ENCODE measurements at places on chromosomes 13 and 19.

DNA sequence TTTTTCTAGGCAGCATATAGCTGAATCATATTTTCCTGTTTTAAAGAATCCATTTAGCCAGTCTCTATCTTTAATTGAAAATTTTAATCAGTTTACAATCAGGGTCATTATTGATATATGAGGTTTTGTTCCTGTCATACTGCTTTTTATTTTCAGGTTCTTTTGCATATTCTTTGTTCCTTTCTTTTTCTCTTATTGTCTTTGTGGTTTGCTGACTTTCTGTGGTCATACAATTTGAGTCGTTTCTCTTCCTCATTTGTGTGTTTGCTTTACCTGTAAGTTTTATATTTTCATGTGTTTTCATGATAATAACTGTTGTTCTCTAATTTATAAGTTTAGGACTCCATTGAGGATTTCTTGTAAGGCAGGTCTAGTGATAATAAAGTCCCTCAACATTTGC lies 812.6 kb downstream of the DACH1 start:
- no peak for DNase-seq

- DNase-seq, result no peak
These were observed 260.6 kb upstream of the NBEA start for GRCh38 chr13:34681405-34681955.

- no peak for DNase-seq
These were observed 11.6 kb upstream of the ZNF536 start for GRCh38 chr19:30360376-30361106.

GRCh38 chr19:13850910-13851733 lies 25.8 kb upstream of the NANOS3 start:
- no peak for DNase-seq

DNA sequence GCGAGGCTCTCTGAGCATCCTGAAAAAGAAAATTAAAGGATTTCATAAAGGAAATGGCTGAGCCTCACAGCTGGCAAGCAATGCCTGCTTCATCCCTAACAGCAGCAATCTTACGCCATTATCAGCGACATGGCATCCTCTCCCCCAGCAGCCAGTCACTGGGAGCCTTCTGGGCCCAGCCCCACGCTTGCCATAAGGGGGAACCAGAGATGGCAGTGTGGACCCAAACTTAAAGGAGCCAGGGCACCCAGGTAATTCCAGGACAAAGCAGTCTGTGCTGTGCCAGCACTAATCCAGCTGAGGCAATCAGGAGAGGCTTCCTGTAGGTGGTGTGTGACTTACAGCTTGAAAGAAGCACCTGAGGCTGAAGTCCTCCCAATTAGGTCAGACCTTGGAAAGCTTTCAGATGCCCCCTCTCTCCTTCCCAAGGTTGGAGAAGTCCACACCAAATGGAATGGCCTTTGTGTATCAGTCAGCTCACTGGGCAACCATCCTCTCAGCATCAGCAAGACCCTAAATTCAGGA lies 10.3 kb downstream of the VSTM2B start:
- no peak for DNase-seq

DNA sequence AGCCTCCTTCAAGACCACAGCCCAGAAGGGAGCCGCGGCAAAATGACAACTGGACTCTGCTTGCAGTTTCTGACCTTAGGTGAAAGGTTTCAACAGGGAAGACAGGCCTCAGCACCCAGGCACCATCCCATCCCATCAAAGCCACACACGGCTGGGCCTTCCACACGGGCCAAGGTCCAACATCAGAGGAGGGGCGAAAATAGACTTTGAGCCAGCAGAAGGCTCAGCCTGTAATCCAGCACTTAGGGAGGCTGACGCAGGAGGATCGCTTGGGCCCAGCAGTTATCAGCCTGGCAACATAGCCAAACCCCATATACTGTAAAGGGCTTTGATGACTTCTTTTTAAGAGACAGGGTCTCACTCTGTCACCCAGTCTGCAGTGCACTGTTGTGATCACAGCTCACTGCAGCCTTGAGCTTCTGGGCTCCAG lies 26.8 kb upstream of the TINCR start:
- no peak for DNase-seq

GRCh38 chr13:109401307-109401706 lies 385.1 kb downstream of the IRS2 start:
- no peak for DNase-seq

DNA sequence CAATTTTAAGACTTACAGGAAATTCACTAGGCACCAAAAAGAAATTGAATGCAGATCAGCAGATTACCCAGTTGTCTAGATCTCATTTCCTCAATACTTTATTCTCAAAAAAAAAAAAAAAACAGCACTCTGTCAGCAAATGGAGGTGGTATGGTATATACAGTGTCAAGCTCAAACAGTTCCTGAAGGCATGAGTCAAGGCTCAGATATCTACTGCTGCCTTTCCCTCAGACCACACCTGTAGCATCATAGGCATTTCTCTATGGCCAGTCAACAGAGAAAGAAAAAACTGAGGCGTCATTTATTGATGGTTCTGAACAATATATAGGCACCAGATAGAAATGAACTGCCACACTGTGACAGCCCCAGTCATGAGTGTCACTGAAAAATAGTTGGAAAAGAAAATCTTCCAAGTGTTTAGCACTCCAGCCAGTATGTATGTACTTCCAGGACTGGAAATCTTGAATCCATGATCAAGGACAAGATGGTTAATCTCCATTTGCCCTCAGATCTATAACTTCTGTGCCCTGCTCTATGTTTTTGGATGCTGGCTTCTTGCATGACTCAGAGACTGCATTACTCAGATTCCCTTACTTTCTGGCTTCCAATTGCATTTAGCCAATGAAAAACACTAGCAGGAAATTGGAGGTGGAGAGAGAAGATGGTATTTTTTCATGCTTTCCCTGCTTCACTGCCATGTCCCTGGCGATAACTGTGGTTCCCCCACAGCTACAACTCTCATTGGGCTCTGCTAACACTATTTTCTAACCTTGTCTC lies 8.4 kb upstream of the COG3 start:
- no peak for DNase-seq

DNA sequence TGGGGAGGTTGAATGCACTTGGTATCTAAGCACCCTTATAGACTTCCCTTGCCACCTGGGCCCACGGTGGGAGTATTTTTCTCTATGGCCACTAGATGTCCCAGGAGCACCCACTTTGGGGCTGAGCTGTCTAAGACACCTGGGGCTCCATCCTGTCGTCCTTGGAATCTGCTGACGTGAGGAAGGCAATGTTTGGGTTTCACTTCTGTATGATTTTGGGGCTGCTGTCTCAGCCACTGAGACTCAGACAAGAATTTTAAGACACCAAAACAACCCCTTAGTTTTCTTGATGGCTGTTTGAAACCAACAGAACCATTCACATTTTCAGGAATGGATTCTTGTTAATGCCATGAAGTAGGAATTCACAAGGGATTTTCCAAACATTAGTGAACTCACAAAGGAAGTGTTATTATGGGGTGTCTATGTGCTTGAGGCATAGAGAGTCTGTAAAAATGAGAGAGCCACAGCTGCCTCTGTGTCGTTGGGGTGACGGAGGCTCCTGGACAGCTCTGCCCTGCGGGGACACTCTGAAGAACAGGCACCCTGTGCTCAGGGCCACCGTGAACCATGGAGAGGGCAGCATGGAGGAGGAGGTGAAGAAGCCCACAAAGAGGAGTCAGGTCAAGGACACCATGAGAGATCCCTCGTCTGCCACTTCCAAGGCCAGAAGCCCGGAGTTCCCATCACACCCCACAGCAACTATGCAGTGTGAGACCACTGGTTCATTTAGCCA lies 106.8 kb upstream of the SPATA13 start:
- no peak for DNase-seq

- DNase-seq, result no peak
These were observed at the start of gene PDX1 for GRCh38 chr13:27919934-27920676. Gene PDX1 (plus strand): TSS chr13:27920000. CDS start chr13:27920139, 139 bp downstream.

GRCh38 chr13:40618581-40619478 lies 47.6 kb downstream of the FOXO1 start:
- no peak for DNase-seq

- DNase-seq, result no peak
These were observed 4.3 kb upstream of the SLITRK5 start for GRCh38 chr13:87666831-87667230.

DNA sequence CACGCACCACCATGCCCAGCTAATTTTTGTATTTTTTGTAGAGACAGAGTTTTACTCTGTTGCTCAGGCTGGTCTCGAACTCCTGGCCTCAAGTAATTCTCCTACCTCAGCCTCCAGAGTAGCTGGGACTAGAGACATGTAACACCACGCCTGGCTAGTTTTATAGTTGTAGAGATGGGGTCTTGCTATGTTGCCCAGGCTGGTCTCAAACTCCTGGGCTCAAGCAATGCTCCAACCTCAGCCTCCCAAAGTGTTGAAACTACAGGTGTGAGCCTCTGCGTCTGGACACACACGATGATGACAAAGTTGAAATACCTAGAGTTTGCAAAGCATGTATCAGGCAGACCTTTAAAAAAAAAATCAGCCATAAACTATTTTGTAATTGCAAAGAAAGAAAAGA lies 4.6 kb upstream of the PTOV1 start:
- no peak for DNase-seq

DNA sequence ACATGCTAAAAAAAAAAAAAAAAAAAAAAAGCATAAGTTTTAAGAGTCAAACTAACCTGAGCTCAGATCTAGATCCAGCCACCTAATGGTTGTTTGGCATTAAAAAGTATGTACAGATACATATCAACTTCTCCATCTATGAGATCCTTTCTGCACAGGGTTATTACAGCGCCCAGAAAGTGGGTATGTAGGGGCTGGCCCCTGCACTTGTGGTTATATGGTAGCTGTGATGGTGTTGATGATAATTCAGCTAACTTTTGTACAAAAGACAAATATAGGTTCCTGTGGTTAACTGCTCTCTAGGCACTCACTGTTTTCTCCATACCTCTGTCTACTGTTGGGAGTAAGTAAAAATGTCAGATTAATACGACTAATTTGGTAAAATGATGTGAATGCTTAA lies 81.7 kb downstream of the TNFRSF19 start:
- no peak for DNase-seq

DNA sequence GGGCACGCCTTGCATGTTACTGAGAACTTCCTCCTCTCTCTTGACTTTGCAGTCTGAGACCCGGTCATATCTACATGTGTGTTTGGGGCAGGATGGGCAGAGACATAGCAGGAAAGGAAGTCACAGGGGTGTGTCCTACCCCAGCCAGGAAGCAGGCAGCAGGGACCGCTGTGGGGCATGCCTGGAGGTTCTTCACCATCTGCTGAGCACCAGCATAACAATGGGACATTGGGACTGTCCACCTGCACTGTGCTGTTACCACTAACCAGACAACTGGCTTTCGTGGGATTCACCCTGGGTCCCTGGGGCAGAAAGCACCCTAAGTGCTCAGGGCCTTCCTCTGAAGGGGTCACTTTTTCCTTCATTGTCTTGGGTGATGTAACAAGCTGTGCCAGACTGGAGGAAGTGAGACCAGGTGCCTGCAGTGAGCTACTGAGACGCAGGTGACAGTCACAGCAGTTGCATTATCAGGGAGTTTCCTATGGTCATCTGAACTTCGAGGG lies 2.6 kb upstream of the HAUS5 start:
- DNase-seq, result no peak

DNA sequence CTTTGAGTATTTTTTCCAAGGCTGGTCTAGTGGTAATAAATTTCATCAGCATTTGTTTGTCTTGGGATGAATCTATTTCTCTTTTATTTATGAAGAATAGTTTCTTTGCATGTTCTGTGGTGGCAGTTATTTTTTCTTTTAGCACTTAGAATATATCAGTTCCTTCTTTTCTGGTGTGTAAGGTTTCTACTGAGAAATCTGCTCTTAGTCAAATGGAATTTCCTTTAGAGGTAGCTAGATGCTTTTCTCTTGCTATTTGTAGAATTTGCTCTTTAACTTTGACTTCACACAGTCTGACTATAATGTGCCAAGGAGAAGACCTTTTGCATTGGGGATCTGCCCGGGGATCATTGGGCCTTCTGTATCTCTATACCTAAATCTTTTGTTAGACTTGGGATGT lies 4.1 kb upstream of the SIGLEC6 start:
- DNase-seq, result no peak

DNA sequence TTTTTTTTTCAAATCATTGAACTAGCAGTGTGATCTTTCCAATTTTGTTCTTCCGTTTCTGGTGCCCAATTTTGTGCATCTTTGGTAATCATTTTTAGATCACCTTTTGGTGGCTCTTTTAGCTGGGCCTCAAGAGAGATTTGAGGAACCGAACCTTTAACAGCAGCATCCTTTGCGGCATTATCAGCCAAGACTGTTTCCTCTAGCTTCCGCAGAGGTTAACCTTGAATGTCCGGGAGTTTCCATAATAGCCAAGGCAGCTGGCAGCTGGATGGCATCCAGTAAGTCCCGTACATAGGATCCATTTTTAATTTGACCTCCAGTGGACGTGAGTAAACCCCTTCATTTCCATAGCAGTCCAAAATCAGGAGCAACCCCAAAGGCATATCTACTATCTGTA lies 9.6 kb downstream of the IRGC start:
- no peak for DNase-seq

- DNase-seq, result no peak
These were observed 628.3 kb upstream of the SLC10A2 start for GRCh38 chr13:103694471-103694870.

DNA sequence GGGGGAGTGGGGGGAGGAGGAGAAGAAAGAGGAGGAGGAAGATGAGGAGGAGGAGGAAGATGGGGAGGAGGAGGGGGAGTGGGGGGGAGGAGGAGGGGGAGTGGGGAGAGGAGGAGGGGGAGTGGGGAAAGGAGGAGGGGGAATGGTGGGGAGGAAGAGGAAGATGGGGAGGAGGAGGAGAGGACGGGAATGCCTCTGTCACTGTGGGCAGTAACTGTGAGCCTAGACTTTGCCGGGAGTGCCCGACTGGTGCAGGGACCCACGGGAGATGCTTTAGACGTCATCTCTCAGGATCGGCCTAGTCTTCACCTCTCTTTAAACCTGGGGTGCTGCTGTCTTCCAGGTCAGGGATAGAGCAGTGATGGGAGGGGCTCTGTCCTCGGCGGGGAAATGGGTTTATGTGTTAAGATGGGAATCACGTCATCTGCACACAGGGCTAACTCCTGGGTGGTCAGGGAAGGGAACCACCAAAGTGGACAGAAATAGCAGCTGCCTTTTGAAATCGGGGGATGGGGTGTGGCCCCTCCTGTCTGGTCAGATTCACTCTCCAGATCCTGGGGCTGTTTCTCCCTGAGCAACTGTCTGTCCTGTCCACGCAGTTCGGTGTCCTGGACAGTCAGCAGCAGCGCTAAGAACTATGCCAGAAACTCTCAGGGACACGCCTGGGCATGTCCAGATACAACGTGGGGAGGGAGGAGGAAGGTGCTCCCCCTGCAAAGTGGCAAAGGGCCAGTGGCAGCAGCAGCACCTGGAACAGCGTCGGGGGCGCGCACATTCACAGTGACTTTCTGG lies 26.9 kb downstream of the GAS6 start:
- no peak for DNase-seq

DNA sequence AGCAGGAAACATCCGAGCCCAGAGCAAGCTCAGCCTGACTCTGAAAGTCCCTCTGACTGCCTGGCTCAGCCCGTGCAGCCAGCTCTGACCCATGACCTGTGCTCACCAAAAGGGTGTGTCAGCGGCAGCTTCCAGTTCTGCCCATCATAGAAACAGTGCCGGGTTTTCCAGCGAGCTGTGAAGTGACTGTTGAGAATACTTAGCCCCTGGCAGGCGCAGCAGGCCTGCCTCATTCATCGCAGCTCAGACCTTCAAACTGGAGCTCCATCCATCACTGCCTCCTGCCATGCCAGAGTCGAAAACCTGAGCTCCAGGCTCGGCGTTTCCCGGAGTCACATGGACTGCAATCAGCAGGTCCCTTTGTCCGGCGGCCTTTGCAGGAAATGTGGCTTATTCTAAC lies 16.3 kb upstream of the GSX1 start:
- no peak for DNase-seq

GRCh38 chr13:100597253-100597652 lies 8.7 kb upstream of the GGACT start:
- DNase-seq, result no peak

GRCh38 chr13:98717256-98717655 lies 35.2 kb downstream of the SLC15A1 start:
- no peak for DNase-seq

Measured in NCI-H1417 treated with DMSO at 0.1 percent for 48 hours (cell line).